ENCODE measurements at places on chromosomes 5 and 9.

DNA sequence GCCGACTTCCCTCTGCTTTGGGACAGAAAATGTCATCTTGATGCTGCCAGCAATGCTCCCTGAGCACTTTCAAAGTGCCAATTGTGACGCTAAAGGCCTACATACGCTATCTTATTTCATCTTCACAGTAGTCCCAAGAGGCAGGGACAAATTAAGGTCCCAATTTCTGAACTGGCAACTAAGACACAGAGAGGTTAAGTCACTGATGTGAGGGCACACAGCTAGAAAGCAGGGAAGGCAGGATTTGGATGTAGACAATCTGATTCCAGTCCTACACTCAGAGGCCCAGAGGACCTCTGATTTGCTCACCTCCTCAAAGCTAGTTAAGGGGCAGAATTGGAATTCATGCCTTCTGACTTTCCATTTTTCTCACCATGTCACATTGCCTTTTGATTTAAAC lies 249.2 kb upstream of the CLINT1 start:
- DNase-seq: no peak

DNA sequence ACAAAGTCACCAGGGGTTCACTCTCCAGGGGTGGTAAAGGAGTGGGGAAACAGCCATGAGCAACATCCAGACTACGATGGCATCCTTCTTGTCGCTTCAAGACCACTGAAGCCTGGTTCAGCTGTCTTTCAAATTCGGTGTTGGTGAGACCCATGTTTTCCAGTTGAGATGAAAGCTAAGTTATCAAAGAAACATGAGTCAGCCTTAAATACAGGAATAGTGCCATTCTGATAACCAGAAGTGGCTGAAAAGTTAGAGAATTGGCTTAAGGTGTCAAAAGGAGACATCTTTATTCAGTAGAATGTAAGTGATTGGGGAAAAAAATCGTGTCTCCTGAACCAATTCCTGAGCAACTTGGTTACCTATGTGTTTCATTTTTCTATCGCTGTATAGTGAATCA lies 7.0 kb upstream of the CARD19 start:
- no peak for DNase-seq

GRCh38 chr5:82967072-82967471 lies 110.1 kb downstream of the TMEM167A start:
- no peak for DNase-seq

DNA sequence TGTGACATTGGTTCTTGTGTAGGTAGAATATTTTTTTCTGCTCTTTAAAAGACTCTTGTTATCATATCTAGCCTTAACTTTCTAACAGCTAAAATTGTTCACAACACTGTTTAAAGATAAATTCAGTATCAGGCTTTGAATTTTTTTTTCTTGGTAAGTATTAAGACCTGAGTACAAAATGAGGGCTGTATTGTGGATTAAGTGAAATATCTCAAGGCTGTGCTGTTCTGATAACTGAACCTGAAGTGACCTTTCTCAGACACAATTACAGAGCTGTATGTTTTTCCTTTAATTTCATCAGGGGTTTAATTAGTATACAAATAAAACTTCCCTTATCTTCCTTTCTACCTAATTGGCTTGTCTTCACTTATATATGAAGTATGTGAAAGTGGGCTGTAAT lies 290.5 kb downstream of the CCDC171 start:
- no peak for DNase-seq

- no peak for DNase-seq
Measured at GRCh38 chr9:87213948-87214347, 266.6 kb upstream of the GAS1 start.

DNA sequence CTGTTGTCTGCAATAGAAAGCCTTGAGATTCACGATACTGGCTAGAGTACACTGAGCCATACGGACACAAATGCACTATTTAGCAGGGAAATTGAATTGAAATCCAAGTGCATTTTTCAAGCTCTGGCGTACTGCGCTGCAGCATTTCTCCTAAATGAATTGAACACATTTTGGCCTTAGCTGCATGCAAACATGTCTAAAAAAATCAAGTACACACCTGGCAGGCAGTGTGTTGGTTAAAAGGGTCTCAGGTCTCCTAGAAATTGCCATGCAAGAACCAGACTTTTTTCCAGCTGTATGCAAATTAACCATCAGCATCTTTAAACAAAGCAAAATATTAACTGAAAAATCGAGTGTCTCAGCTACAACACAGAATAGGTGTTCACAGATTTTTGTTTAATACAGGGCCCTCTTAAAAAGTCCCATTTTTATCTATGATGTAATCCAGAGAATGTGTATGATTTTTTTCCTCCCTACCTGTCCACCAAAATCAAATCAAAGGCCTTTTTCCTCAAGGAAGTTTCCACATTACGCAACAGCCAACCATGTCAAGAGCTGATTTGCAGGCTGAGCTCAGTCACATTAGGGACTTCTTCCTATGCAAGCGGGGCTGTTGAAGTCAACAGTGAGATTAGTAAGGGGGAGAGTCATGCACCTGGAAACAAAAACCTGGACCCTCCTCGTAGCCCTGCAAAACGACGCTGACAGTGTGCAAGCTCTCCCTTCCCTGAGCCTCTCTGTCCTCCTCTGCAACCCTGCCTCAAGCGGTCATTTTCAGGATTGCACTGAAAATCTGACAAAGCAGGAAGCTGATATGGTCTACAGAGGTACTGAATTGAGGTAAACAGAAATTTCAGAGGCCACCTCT lies 14.1 kb upstream of the SFXN1 start:
- peak; percentile 52 for DNase-seq

DNA sequence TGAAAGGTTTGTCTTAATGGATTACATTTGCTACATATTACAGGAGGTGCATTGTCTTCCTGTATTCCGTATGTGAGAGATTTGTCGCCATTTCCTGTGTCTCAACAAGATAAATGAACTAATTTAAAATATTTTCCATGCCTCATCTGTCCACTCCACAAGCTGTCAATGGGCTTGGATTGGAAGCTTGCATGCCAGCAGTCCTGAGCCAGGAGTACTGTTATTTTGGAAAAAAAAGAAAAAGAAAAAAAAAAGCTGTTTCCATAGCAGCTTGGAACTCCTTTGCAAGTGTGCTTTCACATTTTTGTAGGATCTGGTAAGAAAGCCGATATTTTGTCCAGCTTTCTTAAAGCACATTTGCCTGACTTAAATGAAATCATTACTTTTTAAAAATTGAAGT lies 330.8 kb downstream of the KDM4C start:
- no peak for DNase-seq

GRCh38 chr5:135823881-135824280 lies 10.6 kb upstream of the SLC25A48 start:
- DNase-seq: no peak

- no peak for DNase-seq
Measured at GRCh38 chr9:18299449-18299848, 174.5 kb upstream of the ADAMTSL1 start.

GRCh38 chr5:139636975-139637408 lies 11.2 kb upstream of the CXXC5 start:
- no peak for DNase-seq

DNA sequence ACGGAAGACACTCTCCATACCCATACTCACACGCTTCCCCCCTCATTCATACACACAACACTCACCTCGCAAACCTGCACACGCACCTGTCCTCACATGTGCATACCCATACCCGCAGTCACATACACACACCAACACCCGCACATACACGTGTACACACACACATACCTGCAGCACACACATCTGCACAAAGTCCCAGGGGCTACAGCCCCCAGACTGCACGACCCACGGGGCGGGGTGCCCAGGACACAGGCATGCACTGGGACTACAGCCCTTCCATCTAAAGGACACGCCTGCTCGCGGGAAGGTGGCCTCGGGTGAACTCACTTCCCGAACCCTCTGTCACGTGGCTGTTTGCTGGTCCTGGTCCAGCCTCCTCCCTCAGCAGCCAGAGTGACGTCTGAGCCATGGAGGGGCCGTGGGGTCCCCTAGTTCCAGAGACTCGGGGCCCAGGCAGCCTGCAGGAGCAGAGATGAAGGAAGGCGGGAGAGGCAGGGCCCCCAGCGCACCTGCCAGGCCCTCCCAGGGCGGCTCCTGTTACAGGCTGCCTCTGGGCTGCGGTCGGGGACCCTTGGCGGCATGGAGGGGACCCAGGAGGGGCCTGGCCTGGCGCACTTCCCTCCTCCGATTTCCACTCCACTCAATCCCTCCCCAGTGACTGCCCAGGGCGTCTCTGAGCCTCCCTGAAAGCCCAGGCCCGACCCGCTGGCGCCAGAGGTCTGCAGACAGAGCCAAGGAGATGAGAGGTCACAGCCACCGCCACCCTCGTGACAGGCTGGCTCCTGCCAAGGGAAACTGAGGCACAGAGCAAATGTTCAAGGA lies 8.1 kb downstream of the SLC12A7 start:
- no peak for DNase-seq

DNA sequence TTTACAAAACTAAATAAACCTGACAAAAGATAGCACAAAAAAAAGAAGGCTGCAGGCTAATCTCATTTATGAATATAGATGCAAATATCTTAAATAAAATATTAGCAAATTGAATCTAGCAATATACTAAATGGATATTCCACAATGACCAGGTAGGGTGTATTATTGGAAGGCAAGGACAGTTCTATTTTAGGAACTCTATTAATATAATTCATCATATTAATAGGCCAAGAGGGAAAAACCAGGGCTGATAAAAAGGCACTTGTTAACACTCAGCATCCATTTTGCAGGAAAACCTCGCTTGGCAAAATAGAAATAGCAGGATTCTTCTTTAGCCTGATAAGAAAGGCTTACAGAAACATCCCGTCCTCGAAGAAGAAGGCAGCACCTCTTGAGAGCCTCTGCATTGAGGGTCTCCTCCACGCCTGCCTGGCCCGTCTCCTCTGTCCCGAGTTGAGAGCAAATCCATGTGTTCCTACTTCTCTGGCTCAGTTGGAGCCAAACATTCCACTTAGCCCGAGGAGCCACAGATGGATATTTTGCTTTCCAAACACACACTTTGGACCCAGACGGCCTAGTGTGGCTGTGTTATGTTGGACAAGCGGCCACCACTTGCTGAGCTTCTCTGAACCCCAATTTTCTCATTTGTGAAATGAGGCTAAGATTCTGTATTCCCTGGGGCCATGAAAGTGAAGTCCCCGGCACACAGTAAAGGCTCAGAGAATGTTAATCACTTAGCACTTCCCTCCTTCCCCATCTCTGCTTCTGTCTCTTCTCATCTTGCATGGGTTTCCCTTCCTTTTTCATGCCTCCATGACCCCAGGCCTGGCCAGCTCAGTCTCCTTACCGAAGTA lies 181.8 kb upstream of the MVB12B start:
- no peak for DNase-seq

DNA sequence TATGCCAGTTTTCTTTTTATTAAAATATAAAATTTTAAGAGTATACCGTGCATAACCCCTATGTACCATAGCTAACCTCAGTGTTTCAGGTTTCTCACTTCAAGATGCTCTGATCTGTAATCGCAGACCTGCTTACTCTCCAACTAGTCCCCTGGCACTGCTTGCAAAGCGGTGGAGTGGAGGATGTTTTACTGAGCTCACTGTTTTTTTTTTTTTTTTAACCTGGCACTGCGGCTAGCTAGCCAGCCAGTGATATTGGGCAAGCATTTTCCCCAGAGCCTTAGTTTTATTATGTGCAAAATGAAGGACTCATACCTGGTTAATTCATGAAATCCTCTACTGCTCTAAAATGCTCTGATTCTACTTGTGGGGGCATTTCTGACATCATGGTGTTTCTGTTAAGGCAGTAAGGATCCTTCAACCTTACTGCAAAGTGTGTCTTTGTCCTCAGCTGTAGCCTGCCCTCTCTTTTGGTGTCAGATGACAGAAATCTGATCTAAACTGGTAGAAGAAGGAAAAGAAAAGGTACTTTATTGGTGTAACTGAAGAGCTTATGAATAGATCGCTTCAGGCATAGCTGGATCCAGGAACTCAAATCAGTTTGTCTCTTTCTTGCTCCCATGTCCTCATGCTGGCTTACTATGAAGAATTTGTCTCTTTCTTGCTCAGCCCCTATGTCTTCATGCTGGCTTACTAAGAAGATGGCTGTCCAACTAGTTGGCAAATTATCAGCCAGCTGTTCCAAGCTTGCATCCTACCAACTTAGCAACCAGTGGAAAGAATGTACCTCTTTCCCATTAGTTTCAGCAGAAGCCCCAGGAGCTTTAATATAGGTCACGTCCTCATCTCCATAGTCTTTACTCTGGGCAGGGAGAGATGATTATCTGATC lies 59.8 kb downstream of the DOCK2 start:
- no peak for DNase-seq

DNA sequence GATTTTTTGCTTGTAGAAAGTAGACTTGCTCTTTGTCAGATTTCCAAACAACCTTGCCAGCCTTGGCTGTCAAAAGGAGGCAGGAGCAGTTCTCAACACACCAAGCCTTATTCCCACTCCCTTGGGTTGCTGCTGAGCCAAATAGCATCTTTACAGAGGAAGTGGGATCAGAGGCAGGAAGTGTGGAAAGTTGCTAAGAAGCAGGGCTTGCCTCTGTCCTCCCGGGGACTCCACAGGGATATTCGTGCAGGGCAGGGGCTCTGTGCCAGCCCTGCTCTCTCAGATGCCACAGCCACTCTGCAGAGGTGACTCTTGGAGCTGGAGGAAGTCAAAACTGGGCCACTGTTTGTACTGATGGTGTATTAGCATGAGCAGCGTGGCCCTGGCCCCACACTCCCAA lies 24.3 kb downstream of the PTPDC1 start:
- no peak for DNase-seq

- DNase-seq: no peak
Measured at GRCh38 chr5:151745071-151745705, 13.2 kb downstream of the ATOX1 start.

- DNase-seq: no peak
Measured at GRCh38 chr9:115296831-115297565, 179.0 kb upstream of the TNC start.

DNA sequence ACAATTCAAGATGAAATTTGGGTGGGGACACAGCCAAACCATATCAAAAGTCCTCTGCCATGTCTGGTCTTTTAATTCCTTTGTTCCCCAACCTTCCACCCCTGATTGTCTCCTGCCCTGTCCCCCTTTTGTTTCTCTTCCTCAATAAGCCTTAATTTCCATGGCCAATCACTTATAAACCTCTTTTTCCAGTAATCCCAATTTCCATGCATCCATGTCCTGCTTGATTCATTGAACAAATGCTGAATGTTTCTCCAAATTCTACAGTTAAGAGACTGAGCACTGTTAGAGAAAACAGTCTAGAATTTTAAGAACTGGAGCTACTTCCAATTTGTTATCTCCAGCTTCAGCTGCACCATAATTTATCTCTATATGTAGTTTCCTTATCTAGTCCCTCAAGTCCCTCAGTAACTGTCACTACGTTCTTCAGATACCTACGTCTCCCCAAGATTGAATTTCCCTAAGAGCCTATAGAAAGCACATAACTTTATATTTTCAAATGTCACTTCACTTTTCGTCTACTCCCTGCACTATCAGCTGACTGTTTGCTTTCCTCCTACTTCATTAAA lies 34.2 kb downstream of the TARS1 start:
- no peak for DNase-seq

- DNase-seq: no peak
Measured at GRCh38 chr9:134683714-134684374, 42.2 kb downstream of the COL5A1 start.
